Epithelial cell of esophagus (primary cell): ENCODE measurements at places on chromosomes 1 and 21.

DNA sequence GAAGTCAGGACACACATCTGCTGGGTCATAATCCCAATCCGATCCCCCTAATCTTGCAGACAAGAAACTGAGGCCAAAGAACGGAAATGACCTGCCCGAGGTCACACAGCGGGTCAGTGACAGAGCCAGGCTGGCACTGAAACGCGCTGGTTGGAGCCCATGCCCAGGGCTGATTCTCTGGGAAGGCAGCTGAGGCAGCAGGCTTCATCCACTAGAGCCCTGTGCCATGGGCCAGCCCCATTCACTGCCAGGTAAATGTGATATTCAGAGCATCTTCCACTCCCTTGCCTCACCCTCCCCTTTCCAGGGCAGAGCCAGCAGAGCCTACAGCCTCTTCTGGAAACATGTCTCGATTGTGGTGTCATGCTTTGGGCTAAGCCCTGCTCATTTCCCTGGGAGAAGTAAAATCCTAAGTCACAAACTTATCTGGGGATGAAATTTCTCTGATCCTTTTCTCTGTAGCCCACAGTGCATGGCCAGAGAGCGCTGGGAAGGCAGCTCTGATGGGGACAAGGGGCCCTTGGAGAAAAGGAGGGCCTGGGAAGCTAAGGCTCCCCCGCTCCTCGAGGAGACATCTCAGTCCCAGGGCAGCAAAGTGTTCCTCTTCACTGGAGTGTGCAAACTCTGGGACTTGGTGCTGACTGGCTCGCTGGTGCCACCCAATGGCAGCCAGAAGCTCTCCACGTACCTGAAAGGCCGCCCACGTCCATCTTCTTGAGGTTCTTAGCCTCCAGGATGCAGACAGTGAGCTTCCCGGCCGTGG lies 110.4 kb downstream of the SYT2 start:
- DNase-seq, result peak; percentile 88

DNA sequence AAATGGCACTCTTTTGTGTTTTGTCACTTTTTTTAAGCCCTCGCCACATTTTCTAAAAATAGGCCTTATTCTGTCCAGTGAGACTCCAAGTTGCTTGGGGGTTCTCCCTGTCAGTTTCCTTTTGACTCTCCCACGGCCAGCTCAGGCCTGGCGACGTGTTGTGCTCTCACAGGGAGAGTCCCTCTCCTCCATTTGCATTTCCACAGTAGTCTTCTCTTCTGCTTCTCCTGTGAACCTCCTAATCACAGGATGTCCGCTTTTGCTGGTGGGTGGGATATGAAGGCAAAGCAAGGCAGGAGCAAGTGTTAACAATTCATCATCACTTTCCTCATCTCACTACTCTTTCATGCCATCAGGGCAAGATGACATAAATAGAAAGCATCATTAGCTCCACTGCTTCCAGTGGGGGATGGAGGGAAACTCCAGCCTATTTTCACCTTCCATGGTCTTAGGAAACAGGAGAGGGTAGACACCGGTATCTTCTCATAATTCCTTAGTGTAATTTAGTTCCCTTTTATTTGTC lies 99.8 kb downstream of the INTS7 start:
- DNase-seq, result no peak

DNA sequence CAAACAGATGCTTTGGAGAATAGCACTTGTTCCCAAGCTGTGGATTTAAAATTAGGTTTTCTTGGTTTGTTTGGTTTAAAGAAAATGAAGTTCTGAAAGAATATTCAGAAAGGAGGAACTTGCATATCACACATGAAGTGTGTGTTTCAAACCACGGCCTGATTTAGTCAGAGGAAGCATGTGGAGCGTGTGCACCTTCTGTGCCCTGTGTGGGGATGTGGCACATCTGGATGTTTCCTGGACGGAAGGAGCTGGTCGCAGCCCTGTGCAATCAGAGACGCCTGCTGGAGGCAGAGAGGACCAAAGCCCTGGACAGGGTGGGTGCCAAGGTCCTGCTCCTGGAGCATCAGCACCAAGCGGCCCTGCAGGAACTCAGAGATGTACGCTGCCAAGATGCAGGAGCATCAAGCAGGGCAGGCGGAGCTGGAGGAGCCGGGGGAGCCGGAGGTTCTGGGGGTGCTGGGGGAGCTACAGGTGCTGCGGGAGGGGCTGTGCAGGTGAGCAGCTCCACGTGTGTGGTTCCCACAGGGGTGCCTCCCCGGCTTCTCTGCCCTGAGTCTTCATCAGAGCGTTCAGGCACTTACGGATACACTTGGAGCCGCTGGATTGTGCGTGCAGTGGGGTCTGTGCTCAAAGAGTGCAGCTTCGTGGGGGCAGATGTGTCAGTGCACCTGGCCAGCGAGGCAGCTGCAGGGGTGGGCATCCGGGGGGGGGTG lies 45.7 kb downstream of the PCNT start:
- no peak for DNase-seq

GRCh38 chr1:230394134-230394533 lies 32.0 kb downstream of the PGBD5 start:
- no peak for DNase-seq

DNA sequence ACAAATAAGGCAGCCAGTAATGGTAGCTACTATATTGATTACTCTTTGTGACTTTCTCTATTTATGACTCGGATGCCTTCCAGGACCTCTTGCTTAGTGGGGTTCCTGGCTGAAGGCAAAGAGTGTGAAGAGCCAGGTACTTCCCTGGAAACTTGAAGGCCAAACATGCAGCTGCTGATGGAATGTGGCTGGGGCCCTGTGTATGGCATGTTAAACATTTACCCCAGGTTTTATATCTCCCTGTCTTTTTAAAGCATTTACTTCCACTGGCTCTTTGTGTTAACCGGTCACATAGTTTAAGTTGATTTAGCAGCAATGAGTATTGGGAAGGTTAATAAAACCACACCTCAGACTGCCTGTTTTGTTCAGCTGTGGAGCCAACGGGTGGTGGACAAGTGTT lies 45.7 kb upstream of the PAXBP1 start:
- no peak for DNase-seq

- DNase-seq, result no peak
These were observed 4.2 kb downstream of the OR2T1 start for GRCh38 chr1:248406721-248407692.

GRCh38 chr1:9486466-9487140 lies 52.7 kb upstream of the SLC25A33 start:
- no peak for DNase-seq
